ENCODE measurements at places on chromosomes 5 and 9.
A peak's percentile ranks its signal among the peaks of the same experiment; 100 is the strongest.

DNA sequence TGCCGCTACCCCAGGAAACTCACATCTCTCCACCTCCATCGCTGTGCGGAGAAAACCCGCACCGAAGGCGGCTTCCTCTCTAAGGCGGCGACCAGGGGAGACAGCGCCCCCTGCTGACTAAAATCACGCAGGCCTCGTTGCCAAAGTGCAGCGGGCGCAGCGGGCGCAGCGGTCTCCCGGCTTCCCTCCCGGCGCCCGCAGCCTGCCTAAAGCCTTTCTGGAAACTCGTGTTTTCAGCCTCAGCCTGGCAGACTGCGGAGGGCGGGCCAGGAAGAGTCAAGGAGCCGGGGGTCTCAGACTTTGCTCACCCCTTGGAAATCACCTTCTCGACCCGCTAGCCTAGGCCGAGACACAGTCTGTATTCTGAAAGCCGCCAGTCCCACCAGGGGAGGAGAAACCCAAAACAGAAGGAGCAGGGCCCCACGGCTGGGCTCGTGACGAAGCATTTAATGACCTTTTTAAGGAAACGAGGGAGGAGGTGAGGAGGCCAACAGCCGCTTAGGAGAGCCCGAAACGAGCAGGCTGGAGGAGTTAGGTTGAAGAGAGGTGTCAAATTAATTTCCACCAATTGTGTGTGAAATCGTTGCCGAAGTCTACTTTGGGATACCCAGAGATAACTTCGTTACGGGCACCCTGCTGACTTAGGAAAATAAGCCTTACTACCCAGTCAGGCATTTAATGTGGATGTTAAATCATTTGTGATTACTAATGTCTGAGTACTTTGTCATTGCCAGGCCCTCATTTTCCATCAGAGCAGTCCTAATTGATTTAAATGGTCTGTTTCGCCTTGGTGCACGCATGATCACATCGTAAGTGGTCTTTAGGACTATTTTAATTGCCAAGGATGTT, 7.3 kb upstream of the FOXB2 start:
- peak; percentile 68 for DNase-seq

DNA sequence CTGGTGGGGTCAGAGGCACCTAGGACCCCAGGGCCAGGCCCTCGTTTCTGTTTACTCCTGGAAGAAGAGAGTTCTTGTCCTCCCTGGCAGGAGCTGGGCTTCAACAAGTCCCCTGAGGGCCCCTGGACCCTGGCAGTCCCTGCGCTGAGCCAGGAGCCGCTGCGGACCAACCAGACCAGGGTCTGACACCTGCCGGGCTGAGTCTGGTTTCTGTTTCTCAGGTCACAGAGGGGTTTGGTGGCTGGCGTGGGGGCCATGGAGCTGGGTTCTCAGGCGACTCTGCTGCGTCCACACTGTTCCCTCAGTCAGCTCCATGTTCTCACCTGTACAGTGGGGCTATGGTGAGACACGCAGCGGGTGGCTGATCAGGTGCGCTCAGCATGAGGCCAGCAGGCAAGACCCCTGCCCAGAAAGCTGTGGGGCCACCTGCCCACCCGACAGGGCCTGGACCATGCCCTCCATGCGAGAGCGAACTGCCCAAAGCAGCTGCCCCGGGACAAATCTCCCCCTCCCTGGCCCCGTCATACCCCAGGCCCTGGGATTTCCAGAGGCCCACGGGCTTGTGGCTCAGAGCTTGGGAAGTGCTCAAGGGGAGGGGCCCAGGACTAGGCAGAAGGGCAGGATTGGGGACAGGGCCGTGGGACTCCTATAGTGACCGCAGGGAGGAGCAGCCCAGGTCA, 17.9 kb upstream of the NOTCH1 start:
- no peak for DNase-seq

DNA sequence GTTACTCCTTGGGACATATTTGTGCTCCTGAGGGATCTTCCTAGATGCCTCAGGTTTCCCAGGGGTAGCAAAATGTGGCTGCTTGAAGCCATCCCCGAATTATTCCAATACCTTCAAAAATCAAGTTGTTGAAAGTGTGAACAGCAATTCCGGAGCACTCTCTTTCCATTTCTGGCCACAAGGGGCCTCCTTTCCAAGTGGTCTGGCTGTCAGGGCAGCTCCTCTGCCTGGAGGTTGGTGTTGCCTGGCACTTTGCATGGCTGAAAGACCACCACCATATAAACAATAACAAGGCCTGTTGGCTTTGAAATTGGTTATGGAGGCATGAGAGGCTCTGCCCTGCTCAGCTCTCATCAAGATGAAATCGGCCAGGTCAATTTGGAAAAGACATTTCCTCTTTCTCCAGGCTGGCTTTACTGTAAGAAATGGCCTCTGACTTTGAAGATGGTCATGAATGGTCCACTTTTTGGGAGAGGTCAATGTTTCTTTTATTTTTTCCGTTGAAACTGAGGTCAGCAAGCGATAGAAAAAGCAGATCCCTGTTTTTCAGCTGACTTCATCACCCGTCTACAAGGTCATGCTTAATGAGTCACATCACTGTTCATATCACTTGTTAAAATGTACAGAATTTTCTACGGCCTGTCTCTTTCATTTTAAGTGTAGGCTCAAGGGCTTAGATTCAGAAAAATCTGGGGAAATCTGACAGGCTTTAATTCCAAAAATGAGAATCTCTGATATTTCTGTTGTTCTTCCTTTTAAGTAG, 481.1 kb upstream of the ZNF608 start:
- DNase-seq = no peak

DNA sequence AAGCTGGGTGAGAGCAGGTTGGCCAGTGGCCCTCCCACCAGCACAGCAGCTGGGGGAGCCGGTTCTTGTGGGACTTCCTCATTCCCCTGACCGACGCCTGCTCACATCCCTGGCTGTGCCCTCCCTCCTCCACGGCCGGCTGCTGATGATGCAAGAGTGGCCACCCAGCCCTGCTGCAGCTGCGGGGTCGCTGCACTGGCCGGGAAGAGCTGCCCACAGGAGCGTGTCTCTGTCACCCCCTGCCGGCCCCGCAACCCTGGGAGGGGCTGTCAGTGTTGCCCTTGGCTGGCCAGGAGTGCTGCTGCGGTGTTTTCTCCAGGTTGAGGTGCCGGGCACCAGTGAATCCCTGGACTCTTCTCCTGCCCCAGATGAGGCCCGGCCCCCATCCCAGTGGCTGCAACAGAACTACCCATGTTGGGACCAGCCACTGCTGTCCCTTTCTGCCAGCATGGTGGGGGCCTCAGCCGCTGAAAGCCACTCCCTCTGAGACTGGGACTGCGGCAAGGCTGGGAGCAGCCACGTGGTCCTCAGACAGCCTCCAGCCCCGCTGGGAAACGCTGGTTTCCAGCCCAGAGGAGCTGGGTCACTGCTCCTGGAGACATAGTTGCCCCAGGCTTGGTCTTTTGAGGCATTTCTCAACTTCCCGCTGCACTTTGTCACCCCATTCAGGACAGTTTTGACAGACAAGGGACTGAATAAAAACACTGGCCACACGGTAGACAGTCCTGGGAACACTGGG, 739 bp downstream of the CARD9 start:
- no peak for DNase-seq

DNA sequence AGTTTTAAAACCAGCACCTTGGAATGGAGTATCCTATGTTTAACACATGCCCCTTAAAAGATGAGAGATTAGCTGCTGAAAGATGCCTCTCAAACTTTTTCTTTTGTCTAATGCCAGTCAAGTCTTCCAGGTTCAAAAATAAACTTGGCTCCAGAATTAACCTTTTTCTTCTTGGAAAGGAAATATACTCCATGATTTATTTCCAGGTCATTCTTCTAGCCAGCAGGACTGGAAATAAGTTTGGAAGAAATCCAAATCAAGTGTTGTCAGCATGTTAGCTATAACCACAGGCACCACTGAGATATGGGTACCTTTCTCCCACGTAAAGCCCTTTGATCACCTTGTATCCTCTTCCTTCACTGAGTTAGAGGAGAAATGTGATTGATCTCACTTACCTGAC, 56.1 kb downstream of the NLN start:
- DNase-seq = no peak

DNA sequence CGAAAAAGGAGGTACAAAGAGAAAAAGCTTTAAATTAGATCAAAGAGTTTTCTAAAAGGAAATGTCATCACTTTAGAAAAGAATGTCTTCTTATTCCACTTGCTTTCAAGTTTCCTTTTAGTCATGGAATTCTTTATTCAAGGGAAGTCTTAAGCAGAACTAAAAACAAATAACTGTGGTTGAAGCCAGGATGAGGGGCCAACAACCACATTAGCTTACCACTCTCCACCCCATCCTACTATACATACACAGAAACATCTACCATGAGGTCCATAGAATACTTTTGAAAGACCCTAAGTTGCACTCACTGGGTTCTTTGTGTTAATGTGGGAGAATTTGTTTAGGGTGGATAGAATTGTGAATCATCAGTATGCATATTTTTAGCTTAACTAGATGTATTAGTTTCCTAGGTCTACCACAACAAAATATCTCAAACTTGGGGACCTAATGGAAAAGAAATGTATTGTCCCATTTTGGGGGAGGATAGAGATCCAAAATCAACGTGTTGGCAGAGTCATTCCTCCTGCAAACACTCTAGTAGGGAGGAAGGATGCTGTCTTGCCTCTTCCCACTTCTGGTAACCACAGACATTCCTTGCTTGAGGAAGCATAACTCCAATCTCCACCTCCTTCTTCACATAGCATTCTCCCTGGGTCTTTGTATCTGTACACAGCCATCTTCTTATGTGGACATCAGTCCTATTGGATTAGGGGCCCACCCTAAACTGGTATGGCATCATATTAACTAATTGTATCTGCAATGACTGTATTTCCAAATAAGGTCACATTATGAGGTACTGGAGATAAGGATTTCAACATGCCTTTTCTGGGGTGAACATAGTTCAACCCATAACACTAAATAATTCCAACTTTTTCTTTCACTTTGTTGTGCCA, 239.4 kb downstream of the LURAP1L start:
- no peak for DNase-seq

DNA sequence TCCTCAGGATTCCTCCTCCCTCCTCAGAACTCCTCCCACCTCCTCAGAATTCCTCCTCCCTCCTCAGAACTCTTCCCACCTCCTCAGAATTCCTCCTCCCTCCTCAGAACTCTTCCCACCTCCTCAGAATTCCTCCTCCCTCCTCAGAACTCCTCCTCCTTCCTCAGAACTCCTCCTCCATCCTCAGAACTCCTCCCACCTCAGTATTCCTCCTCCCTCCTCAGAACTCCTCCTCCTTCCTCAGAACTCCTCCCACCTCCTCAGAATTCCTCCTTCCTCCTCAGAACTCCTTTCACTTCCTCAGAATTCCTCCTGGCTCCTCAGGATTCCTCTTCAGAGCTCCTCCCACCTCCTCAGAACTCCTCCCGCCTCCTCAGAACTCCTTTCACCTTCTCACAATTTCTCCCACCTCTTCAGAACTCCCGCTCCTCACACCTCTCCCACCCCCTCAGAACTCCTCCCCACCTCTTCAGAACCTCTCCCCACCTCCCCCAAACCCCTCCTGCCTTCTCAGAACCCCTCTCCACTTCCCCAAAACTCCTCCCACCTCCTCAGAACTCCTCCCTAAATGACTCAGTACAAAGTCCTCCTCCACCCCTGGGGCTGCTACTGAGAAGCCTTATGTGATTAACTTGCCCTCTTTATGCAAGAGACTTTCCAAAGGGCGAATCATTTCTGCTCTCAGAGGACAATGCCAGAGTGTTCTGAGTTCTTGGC, 23.2 kb downstream of the SLC46A2 start:
- no peak for DNase-seq

- no peak for DNase-seq
Measured at GRCh38 chr9:132287256-132287760, 67.5 kb downstream of the SETX start.

DNA sequence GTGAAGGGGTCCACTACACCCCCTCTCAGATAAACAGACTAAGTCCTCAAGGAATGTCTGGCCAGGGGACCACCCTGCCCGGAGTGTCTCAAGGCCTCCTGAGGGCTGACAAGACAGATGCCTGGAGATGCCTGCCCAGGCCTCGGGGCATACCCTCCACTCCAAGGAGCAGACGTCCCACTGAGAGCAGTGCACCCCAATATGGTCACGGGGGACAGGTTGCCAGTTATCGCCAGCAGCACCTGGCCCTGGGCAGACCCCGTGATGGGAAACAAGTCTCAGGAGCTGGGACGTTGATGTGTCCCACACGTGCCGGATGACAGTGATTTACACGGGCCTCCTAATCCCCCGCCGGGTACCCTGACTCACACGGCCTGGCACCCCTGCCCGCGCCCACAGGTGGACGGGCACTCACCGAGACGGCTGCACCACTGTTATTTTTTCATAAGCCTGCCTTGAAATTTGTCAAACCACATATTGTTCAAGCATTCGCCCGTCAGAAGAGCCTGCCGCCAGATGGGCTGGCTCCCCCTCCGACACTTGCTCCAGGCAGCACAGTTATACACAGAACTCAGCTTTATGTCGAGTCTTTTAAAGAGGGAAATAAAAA, 43.9 kb downstream of the BARX1 start:
- no peak for DNase-seq

DNA sequence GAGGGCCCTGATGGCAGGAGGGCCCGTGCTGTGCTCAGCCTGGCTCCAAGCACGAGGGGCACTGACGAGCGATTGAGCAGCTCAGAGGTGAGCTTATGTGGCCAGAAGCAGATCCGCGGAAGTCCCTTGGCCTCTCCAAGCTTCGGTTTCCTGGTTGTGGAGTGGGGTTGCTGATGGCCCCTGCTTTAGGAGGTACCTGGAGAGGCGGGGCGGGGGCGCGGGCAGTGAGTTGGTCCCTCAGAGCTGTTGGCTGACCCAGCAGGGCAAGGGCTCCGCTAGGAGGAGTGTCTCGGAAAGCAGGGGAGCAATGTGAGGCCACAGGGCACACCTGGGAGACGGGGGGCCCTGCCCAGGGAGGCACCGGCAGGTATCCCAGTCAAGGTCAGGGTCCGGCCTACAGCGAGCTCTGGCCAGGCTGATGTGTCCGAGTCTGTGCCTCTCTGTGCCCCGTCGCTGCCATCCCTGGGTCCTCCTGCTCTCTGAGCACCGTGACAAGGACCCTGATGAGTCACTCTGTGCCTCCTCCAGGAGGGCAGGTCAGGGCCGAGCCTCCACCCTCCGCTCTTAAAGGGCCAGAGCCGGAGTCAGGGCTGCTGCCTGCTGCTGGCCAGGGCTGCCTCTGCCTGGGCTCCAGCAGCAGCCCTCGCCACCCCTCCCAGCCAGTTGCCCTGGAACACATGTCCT, 14.8 kb downstream of the NCS1 start:
- no peak for DNase-seq

DNA sequence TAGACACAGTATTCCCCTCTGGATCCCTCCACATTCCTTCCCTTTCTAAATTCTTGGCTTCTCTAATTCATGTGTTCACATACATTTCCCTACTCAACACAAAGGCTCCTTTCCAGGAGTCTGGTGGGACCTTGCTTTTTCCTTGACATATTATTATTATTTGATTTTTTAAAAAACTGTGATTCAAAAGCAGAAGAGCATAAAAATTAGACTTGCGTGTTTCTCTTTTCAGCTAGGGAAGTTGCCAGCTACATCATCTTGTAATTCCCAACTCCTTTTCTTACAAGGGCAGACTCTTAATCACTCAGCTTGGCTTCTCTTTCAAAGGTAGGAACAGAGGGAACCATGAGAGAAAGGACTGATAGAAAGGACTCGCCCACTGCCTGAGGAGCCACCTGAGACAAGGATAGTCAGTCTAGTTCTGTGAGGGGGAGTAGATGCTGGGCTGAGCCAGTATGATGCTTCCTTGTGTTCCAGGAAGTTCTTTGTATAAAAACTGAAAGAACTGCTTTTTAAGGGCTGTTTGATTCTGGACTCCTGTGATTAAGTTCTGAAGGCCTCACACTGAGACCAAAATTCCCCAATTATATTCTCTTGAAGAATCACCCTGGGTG, 51.0 kb upstream of the DPYSL3 start:
- no peak for DNase-seq

GRCh38 chr9:13001989-13002580, 227.3 kb downstream of the LURAP1L start:
- DNase-seq = no peak

Data from activated CD4-positive, CD25-positive, alpha-beta regulatory T cell treated with anti-CD3 and anti-CD28 coated beads, Interleukin-2, amount 50 U/mL, for 72 hours (primary cell).